Cardiac septum (tissue), 1 donor: ENCODE measurements at places on chromosomes 1 and 21. TPM values are rescaled to one million over a fixed set of nuclear protein-coding genes. Genes with fewer than 3 reads are reported as not detected.
A peak's percentile ranks its signal among the peaks of the same experiment; 100 is the strongest.

DNA sequence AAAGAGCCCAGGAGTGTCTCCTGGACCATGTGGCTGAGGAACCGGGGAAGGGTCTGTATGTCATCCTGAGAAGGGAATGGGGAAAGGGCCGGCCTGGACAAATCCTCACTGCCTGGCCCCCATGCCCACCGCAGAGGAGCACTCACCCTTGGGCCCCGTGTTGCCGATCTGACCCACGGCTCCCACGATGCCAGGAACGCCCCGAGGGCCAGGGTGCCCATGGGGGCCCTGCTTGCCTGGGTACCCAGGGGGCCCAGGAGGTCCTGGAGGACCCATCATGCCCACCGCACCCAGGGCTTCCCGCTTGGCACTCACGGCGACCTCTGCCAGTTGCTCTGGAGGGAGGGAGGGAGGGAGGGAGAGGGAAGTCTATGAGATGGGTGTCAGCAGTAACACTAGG lies 14.6 kb downstream of the COL9A2 start:
- DNase-seq, result no peak

- DNase-seq, result no peak
These were observed 38.6 kb upstream of the CHRM3 start for GRCh38 chr1:239347776-239348175.

DNA sequence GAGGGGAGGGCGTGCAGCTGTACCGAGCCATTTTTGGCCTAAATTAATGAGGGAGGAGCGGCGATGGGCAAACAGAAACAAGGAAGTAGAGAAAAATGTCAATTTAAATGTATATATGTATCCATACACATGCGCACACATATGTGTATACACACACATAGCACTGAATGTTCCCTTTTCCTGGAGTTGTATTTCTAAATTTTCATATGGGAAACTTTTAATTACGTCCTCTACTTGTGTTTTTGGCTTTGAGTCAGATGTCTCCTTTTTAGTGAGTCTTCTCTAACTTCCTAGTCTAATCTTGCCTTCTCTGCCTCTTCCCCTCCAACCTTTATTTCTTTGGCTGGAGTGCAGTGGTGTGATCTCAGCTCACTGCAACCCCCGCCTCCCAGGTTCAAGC lies 15.4 kb upstream of the CYYR1 start:
- DNase-seq, result no peak

GRCh38 chr21:36429947-36430546 lies 44.9 kb downstream of the CHAF1B start:
- peak; percentile 90 for DNase-seq

GRCh38 chr1:173438675-173439074 lies 38.5 kb upstream of the PRDX6 start:
- no peak for DNase-seq

DNA sequence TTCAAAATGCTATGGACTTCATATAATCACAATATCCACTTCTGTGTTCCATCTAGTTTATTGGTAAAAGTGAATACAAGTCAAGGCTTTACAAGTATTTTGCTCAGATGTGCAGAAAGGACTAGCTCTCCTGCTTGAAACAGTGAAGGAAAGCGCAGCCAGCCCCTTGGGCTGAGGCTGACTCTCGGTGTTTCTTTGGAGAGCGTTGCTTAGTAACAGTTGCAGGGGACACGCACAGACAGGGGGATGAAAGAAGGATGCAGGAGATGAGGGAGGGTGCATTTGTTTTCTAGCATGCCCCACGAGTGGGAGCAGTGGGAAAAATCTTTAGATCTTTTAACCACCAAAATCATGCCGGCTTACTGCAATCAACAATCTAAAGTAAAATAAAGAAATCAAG lies 9.1 kb downstream of the PYCR2 start:
- DNase-seq, result no peak

- DNase-seq, result no peak
These were observed 39.9 kb upstream of the POFUT2 start for GRCh38 chr21:45327441-45328197.

Gene EPHA2
- total RNA-seq, result 26.1 TPM

Gene HCN3
- total RNA-seq, result 2.2 TPM

Gene ATP1A4
- 1.0 TPM for total RNA-seq

Gene SLC1A7
- 0.43 TPM for total RNA-seq
